ENCODE measurements at places on chromosomes 4 and X.

GRCh38 chrX:141975839-141976238, 72.1 kb downstream of the MAGEC1 start:
- no peak for DNase-seq

DNA sequence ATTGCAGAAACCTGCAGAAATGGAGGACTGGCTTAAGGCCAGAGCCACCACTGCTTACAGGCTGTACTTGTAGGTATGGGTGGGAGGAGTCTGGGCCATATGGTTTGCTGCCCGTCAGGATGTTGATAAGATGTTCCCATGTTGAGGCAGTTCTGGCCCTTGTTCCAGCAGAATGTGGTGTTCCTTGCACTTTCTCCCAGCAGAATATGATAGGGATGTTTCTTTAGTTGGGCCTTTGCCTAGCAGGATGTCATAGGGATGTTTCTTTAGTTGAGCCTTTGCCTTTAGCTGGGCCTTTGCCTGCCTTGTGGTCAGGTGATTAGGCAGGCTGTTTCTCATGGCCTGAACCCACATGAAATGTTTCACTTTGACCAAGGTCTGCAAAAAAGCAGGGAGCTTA, 139.1 kb upstream of the PAQR3 start:
- no peak for DNase-seq

- DNase-seq, result no peak
Measured at GRCh38 chr4:68291256-68291655, 45.8 kb upstream of the TMPRSS11B start.

GRCh38 chr4:61335241-61335763, 135.2 kb downstream of the ADGRL3 start:
- DNase-seq, result no peak

GRCh38 chrX:56462389-56462788, 101.0 kb upstream of the UBQLN2 start:
- DNase-seq, result no peak

DNA sequence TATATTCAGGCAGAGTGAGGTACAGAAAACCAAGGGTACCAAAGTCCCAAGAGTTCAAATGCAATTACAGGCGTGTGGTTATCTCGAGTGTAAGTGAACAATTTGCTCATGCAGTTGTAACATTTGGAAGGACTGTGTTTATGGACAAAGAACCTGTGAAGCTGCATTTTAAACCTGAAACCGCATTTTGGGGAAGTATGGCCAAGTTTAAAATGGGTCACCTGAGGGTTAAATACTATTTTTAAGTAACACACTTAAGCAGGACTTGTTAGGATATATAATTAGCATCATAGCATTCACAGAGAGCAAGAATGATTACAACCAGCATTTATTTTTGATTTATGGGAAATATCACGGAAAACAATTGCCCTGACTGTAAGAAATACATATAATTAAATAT, 79.1 kb upstream of the LCORL start:
- DNase-seq, result no peak
